ENCODE measurements at places on chromosomes 6 and 20.
A peak's percentile ranks its signal among the peaks of the same experiment; 100 is the strongest.

DNA sequence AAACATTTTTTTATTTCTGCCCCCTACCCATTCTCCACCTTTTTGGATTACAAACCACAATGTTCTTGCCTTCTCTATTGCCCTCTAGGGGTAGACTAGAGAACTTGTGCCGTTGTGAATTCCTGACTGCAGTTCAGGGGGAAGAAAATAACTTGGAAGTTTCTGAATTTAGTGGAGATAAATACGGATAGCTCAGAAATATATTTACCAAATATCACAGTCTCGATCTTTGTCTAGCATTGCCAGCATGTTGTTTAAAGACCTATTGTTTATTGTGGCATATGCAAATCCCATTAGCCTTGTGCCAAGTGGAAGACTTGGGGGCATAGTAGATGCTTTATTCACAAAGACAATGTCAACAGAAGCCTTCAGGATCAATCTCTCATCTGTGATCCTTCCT, 154.1 kb upstream of the MMS22L start:
- H3K4me3 ChIP-seq = no peak overlapping the region
- H3K36me3 ChIP-seq = no peaks in the 10 kb centered on the region
- no peak for DNase-seq
- H3K4me1 ChIP-seq = no peaks in the 10 kb centered on the region

DNA sequence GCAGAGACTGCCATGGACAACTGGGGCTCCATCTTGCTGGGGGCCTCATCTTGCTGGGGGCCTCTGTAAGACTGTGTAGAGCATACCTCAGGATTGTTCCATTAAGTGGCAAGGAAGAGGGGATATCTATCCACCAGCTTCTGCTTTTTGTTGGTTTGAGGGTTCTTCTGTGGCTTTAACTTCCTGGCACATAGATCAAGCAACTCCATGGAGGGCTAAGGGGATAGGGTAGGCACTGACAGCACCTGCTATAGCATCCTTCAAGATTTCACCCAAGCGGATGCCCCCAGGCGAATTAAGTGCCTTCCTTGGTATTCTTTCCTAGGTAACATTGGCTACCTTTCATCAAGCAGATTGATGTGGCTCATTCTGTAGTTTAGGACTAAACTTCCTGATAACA, 3.8 kb upstream of the LRRN4 start:
- H3K4me3 ChIP-seq = no peak overlapping the region
- H3K36me3 ChIP-seq = no peaks in the 10 kb centered on the region
- H3K27ac ChIP-seq = no peak overlapping the region
- H3K4me1 ChIP-seq = peaks cover 4% of the 10 kb centered on the region
- DNase-seq = no peak

DNA sequence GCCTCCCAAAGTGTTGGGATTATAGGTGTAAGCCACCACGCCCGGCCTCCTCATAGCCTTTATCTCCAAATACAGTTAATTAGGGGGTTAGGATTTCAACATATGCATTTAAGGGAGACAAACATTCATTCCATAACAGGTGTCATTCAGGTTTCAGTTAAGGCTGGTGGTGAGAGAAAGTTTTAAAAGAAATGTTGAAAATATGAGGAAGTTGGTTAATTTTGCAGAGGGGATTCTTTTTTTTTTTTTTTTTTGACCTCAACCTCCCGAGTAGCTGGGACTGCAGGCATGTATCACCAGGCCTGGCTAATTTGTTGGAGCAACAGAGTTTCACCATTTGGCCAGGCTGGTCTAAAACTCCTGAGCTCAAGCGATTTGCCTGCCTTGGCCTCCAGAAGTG, 12.5 kb upstream of the EBF4 start:
- DNase-seq = no peak
- H3K27ac ChIP-seq = no peak overlapping the region
- H3K27me3 ChIP-seq = peaks cover 2% of the 10 kb centered on the region
- H3K36me3 ChIP-seq = no peaks in the 10 kb centered on the region
- H3K4me1 ChIP-seq = no peaks in the 10 kb centered on the region
- no peak overlapping the region for H3K4me3 ChIP-seq

DNA sequence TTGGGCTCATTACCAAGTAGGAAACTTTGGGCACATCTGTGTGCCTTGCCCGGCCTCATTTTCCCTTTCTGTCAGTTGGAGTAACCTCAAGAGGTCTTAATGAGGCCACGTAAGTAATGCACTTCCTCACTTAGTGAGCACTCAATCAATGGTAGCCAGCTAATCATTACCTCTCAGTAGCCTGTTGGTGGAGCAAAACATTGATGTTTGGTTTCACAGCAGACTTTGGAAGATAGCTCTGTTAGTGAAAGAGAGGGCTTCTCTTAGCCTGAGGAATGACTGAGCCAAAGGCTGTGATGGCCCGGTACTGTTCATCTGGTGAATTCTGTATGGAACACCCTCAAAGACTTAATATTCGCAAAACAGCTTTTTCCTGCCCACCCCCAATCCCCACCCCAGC, 55.9 kb upstream of the ID4 start:
- no peaks in the 10 kb centered on the region for H3K4me1 ChIP-seq
- H3K27ac ChIP-seq = no peak overlapping the region
- no peaks in the 10 kb centered on the region for H3K27me3 ChIP-seq
- H3K36me3 ChIP-seq = no peaks in the 10 kb centered on the region
- no peak overlapping the region for H3K4me3 ChIP-seq
- DNase-seq = no peak

DNA sequence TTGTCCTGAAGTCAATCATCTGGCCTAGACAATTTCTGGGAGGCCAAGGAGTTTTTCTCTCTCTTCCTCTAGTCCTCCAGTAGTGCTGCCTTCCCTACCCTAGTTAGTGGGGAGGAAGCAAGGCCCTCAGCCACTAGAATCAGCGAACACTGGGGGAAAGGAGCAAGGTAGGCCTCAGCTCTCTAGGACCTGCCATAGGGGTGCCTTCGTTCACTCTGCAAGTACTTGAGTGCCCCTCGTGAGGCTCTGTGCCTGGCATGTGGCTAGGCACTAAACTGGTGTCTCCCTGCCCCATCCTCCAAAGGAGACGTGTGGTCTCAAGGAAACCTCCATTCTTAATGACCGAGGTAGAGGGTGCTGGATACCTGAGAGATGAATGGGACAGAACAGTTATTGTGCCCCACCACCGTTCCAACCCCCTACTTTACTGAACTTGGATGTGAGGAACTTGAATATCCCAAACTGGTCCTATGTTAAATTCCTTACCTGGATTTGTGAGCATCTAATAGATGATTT, 1.1 kb downstream of the DEF6 start:
- DNase-seq = no peak
- H3K4me3 ChIP-seq = peak overlapping the region; percentile 49
- H3K4me1 ChIP-seq = peaks cover 41% of the 10 kb centered on the region
- no peaks in the 10 kb centered on the region for H3K27me3 ChIP-seq

DNA sequence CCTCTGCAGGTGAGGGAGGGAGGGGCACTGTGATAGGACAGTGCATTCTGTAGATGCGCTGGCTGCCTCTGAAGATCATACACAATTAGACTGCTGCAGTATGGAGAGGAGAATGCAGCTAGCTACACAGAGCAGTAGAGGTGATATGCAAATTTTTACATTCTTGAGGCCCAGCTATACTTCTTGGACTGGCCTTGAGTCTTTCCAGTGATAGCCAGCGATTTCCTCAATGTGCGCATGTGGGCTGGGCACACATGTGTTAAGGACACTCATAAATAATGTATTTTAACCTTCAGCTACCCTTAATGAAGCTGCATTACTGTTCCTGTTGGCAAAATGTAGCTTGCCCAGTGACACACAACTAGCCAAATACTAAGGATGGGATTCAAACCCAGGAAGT, 19.0 kb downstream of the TTPAL start:
- peaks cover 17% of the 10 kb centered on the region for H3K4me1 ChIP-seq
- no peaks in the 10 kb centered on the region for H3K27me3 ChIP-seq
- H3K36me3 ChIP-seq = peaks cover 67% of the 10 kb centered on the region

GRCh38 chr20:1370548-1371110, 22.2 kb downstream of the FKBP1A start:
- DNase-seq = no peak
- H3K36me3 ChIP-seq = peaks cover 54% of the 10 kb centered on the region
- no peak overlapping the region for H3K27ac ChIP-seq
- H3K4me1 ChIP-seq = peaks cover 7% of the 10 kb centered on the region
- H3K4me3 ChIP-seq = no peak overlapping the region
- no peaks in the 10 kb centered on the region for H3K27me3 ChIP-seq

- H3K27me3 ChIP-seq = no peaks in the 10 kb centered on the region
- no peak for DNase-seq
- H3K36me3 ChIP-seq = no peaks in the 10 kb centered on the region
- H3K27ac ChIP-seq = no peak overlapping the region
- no peaks in the 10 kb centered on the region for H3K4me1 ChIP-seq
Measured at GRCh38 chr6:128914051-128914450, 31.1 kb downstream of the LAMA2 start.

DNA sequence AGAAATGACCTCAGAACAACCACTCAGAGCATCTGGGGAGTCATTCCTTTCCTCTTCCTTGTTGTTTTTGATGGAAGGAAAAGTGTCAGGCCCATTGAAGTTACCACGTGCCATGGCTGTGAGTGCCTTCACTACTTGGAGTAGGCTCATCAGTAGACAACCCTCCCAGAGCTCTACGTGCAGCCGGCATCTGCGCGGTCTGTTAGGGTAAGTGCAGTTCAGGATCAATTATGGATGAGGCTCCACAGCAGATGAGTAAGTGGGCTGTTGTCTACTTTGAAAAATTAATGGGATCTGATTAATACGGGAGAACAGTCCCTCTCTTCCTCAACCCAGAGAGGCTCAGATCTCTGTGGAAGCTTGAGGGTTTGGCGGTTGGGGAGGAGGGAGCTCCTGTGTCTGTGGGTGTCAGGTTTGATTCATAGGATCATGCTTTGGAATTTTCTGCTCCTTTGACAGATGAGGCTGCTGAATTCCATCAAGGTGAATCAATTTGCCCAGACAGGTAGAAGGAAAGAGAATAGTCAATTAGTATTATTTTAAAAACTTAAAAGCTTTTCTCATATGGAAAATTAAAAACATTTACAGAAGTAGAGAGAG, 93.8 kb upstream of the TOX2 start:
- H3K4me3 ChIP-seq = no peak overlapping the region
- no peak for DNase-seq
- no peaks in the 10 kb centered on the region for H3K27me3 ChIP-seq
- H3K36me3 ChIP-seq = no peaks in the 10 kb centered on the region
